WERI-Rb-1 (cell line): ENCODE measurements at places on chromosomes 1 and 21.

DNA sequence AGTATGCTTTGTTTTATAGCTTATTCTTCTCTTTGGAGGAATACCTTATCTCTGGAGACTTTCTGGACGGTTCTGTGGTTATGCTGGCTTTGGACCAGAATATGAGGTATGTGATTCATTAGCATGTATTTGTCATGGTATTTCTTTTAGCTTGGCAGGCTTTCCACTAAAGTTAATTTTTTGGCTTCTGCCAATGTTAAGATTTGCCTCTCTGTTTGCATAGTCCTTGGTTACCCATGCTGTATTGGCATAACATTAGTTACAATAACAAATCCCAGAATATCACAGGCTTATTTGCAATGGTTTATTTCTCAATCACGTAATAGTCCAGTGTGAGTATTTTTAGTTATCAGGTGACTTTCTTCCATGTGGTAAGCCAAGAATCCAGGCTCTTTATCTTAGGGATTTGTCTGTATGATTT is 9.7 kb downstream of the ZMPSTE24 start:
- DNase-seq = no peak

DNA sequence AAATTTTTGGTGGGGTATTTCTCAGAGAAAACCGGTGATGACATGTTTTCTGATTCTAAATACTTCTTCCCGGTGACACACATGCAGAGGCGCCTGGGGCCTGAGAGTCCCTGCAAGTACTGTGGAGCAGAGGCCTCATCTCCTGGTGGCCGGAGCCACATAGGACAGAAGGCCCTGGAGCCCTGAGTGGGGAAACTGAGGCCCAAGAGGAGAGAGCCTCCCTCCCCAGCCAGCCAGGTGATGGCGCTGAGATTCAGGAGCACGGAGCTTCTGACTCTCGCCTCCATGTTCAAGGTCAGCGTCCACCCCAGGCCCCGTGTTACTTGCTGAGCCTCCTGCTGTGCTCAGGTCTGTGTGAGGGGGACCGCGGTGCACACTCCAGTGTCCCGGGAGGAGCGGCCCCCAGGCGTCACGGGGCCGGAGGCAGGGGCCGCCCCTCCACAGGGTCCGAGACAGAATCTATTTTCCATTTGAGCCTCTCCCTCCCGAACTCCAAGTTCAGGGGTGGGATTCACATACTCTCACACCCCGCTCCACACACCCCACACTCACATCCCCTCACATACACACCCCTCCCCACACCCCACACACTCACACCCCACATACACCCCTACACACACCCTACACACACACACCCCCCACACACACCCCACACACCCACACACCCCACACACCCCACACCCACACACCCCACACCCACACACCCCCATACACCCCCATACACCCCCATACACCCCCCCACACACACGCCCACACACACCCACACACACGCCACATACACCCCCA is 43.8 kb downstream of the SLX9 start:
- DNase-seq = no peak

GRCh38 chr1:37493336-37494098 is 19.1 kb downstream of the ZC3H12A start:
- no peak for DNase-seq

DNA sequence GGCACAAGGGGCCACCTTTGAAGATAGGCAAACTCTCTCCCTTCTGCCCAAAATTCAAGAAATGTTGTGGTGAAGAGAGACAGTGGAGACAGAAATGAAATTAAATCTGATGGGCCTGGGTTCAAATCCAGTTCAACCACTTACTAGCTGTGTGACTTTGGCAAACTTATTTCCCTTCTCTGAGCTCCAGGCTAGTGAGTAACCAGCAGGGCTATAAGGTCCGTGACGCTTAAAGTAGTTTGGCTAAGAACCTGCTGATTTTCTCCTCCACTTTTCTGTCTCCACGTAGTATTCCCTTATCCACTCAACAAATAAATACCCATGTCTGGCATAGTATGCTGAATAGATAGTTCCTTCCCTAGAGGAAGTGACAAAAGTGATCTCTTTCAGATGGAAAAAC is 1.9 kb downstream of the SLC2A1 start:
- no peak for DNase-seq

DNA sequence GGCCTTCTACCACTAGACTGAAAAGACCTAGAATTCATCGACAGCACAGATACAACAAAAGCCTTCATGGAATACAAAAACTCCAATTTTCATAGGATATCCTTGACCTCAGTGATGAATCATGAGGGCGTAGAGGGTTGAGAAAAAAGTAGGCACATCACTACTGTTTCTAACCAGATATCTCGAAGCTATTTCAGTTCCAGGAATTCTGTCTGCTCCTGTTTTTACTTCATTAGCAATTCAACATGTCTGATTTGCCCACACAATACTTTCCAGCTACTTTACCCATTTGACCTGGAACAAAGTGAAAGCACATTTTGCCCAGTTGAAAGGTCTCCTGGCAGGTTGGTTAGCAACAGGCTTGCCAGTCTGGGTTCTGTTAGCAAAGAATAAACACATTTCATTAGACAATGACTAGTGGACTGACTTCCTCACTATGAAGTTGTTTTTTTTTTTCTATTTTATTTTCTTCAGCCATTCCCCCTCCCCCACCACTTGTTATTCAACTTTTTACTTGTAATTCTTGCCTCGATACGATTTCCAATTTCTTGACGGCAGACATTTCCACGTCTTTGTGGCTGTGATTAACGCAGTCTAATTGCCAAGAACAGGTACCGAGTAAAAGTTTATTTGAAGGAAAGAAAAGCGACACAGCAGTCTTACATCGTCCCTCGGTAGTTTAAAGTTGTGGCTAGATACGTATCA is 4.0 kb upstream of the ZBTB18 start:
- DNase-seq = no peak

GRCh38 chr21:46018615-46019014 is 37.0 kb downstream of the COL6A1 start:
- DNase-seq = no peak

GRCh38 chr1:117606649-117607430 is 992 bp downstream of the TENT5C start:
- DNase-seq = no peak

- DNase-seq = no peak
Observed at GRCh38 chr1:245246433-245246832, 91.6 kb downstream of the KIF26B start.

- no peak for DNase-seq
Observed at GRCh38 chr1:235287208-235287882, 40.6 kb downstream of the ARID4B start.

- no peak for DNase-seq
Observed at GRCh38 chr1:7609311-7609994, 161.6 kb upstream of the VAMP3 start.

GRCh38 chr1:209884665-209885117 is 53.3 kb upstream of the SYT14 start:
- DNase-seq = no peak

- DNase-seq = no peak
Observed at GRCh38 chr1:172401477-172401876, 19.0 kb upstream of the C1orf105 start.

- no peak for DNase-seq
Observed at GRCh38 chr1:10968411-10968826, 44.0 kb upstream of the TARDBP start.

DNA sequence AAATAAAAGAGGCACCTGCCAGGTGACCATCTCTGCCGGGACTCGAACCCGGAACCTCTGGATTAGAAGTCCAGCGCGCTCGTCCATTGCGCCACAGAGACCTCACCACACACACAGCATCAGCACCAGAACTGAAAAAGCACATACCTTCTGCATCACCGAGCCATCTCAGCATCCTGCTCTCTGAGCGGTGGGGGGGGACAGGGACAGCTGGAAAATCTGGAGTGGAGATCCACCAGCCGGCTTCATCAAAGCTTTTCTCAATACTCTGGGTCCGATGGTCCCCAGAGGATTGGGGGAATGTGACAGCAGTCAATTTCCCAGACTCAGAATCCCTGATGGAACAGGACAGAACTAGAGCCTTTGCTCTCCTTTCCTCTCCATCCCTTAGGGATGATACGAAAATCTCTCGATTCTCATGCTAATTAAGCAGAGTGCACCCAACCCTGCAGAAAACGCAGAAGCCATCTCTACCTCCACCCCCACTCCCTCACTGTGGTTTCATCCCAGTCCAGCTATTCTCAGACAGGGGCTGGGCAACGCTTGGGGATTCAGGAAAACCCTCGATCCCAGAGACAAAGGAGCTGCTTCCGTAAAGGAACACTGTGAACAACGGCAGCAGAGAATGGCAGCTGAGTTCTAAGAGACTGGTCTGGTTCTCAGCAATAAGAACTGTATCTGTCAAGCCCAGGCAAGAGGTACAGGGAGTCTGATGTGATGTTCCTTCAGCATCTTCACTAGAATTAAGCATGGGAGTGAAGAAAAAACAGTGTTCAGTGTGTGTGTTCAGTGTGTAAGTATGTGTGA is 29.6 kb upstream of the CADM3 start:
- DNase-seq = no peak

DNA sequence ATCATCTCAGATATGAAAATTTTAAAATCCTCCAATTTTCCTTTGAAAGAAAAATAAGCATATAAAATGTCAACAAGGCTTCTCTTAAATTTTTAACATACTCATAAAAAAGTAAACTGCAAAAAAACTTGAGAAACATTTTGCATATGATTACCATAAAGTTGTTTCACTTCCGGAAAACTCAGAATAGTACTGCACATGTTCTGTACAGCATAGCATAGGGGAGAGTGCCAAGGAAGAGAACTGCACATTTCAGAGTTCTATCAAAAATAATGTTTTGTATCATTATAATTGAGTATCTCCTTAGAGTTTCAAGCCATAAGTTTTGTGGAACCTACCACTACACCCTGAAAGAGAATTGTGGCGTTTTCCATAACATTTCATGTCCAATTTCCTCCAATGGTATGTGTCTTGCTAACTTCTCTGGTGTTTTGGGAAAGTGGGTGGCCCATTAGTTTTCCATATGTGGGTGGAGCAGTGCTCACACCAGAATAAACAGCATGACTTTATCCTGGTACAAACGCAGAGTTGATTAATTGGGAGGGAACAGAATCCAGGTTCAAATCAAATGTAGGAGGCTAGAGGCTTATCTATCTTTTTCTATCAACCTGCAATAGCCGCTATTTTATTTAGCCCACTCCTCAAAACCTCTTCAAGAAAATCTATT is 430.9 kb downstream of the LMO4 start:
- no peak for DNase-seq

DNA sequence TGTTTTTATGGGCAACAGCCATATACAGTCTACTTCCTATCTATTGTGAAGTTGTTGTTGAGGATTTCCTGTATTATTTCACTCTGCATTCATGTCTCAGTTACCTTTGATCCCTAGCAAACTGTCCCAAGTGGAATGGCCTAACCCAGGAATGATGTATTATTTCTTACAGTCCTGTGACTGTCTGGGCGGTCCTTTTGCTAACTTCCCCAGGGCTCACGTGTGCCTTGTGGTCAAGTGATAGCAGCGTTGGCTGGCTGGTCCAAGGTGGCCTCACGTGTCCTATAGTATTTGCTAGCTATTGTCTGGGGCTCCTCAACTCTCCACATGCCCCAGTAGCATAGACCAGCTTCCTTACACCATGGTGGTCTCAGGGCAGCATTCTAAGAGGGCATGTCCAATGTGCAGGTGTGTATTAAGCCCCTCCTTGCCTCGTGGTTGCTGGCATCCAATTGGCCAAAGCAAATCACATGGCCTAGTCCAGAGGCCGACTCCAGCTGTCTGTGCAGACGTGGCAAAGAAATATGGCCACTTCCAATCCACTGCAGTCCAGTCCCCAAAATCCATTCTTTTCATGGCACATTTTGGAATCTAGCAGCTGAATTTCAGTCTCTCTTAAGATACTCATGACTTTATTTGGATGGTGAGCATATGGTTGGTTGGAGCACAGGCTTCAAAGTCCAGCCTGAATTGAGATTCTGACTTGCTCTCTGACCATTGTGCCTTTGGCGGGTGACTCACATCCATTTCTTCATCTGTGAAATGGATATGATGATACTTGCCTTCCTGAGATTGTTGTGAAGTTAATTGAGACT is 94.1 kb downstream of the GALNT2 start:
- no peak for DNase-seq

GRCh38 chr1:53511933-53512806 is 53.0 kb downstream of the DMRTB1 start:
- no peak for DNase-seq

DNA sequence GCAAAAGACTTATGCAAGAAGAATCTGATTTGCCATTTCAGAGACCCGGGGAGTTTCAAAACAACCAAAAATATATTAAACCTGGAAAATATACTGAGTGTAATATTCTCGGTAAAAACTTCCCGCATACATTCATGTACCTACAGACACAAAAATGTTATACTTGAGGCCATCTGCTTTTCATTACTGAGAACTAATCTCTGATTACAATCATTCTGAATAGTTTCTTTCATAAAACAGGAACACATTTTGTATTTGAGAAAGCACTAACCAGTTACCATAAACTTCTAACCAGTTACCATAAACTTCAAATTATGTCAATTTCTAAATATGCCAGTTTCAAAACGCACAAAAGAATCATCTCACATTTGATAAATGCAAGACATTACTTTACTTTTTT is 7.8 kb downstream of the ZNHIT6 start:
- DNase-seq = no peak

- DNase-seq = no peak
Observed at GRCh38 chr1:204647114-204647804, 38.3 kb downstream of the LRRN2 start.

DNA sequence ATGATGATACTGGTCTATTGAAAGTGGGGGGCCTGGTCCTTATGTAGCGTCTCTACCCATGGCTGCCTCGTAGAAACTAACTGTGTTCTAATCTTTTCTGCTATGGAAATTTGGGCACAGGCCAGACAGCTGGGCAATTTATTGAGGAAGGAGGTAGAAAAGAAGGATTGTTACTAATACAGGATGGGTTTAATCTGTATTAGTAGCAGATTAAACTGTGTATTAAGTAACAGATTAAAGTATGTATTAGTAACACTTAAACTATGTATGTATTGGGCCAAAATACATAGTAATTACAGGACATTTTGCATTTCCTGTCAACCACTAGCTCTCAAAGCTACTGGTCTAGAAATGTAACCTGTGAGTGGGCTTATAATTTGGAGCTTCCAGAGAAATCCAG is 142.0 kb downstream of the MAST2 start:
- DNase-seq = no peak

- no peak for DNase-seq
Observed at GRCh38 chr1:108130794-108131193, 69.3 kb downstream of the SLC25A24 start.

DNA sequence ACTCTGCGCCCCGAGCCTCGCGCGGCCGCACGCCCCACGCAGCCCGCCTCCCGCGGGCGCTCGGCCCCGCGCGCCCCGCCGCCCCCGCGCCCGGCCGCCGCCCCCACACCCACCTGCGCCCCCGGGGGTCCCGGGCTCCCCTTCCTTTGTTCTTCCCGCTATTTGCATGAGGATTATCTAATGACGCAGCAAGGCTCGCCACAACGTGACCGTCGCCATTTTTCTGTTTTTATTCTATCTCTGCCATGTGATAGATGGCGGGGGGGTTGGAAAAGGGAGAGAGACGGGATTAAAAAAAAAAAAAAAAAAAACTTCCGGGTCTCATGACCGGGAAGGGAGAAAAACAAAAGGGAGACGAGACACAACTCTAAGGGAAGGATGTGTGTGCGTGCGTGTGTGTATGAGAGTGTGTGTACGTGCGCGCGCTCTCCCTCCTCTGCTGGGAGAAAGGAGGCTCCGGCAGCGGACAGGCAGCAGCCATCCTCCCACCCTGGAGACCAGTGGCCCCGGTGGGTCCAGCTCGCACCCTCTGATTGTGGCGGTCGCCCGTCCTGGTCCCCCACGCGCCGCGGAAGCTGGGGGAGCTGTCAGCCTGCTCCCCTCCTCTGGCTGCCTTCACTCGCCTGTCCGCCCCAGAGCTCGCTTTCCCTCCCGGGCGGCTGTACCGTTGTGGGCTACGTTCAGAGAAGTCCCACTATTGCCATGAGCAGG is 80.4 kb upstream of the AK4 start:
- peak; percentile 81 for DNase-seq
